OCI-LY7 (cell line): ENCODE measurements at places on chromosomes 2 and 18. TPM values are rescaled to one million over a fixed set of nuclear protein-coding genes. Genes with fewer than 3 reads are reported as not detected.

ADRA2B gene
- 0.11 TPM in 1 of 2 replicates, not detected in the other for total RNA-seq

CDCA7 gene
- total RNA-seq = 170 and 193 TPM in 2 replicates

CUL3 gene
- 142 and 155 TPM in 2 replicates for total RNA-seq

MZT2B gene
- 474 and 494 TPM in 2 replicates for total RNA-seq

ATP8B1 gene
- total RNA-seq = not detected in 2 replicates

DNA sequence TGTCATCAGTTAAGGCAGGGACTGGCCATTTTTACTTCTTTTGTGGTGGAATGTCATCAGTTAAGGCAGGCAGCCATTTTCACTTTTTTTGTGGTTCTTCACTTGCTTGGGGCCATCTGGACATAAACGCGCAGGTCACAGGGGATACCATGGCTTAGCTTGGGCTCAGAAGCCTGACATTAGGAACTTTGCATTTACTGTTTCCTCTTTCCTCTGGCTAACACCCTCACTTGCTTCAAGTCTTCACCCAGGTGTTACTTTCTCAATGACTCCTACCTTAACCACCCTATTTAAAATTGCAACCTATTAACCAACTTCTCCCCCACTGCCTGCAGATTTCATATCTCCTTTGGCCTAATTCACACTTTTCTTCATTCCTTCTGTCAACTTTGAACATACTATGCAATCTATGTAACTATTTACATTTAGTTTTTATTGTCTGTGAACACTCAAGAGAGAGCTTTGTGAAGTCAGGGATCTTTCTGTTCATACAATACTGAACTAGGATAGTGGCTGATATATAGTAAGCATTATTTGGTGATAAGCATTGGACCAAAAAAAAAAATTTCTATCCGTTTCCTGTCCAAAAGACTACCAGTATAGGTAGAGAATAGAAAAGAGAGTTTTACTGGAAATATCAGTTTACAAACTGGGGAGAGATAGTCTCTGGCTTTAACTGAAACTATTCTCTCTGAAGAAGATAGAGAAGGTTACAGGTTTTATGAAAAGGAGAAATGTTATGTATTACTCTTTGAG lies 600.1 kb upstream of the ZNF804A start:
- no peak for DNase-seq

NPAS2 gene
- not detected in 2 replicates for total RNA-seq

DNA sequence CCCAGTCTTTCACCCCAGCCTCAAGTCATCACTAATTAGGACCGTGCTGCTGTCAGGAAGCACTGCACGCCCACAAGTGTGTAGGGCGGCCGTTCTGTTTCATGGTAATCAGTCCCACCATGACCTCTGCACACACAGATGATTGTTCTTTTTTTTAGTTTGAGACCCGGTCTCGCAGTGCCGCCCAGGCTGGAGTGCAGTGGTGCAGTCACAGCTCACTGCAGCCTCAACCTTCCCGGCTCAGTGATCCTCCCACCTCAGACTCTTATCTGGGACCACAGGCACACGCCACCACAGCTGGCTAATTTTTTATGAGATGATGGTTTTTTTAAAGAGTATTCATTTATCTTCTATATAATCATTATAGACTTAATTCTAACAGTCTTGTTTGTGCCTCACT lies 1.8 kb upstream of the IAH1 start:
- DNase-seq = no peak
